GOT3 (cell line): ENCODE measurements at places on chromosomes 2 and 18.

DNA sequence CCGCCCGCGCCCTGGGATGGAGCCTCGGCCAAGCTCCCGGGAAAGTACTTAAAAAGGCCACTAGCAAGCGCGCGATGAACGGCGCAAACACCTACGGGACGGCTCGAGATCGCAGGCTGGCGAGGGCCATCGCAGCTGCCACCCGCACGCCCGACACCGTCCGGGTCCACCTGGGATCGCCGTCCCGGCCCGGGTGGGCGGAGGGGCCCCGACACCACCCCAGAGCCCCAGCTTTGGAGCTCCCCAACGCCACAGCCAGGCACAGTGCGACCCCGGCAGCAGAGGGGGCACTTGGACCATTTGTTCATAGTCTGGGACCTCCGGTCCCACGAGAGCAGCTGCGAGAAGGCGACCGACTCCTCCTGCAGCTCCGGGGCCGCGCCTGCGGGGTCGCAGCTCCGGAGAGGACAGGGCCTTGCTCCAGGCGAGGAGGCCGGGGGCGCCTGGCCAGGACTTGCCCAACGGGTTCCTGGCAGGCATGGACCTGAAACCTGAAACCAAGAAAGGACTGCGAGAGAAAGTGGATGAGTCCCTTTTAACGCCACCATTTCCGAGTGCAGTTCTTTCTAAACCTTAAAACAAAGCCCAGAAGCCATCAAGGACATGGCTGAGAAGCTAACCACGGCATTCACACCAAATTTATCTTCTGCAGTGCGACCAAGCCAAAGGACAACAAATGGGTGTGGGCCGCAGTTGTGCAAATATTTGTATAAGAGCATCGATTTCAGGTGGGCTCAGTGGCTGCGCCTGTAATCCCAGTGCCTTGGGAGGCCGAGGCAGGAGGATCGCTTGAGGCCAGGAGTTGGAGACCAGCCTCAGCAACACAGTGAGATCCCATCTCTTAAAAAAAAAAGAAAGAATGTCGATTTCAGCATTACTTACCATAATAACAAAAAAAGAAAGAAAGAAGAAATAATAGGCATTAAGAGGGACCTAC is 54.0 kb upstream of the IMP4 start:
- no peak for DNase-seq

- DNase-seq, result no peak
Observed at GRCh38 chr2:20313659-20314058, 37.0 kb downstream of the PUM2 start.

GRCh38 chr2:191321861-191322662 is 76.9 kb downstream of the MYO1B start:
- no peak for DNase-seq

- no peak for DNase-seq
Observed at GRCh38 chr2:83993873-83994632, 465.0 kb downstream of the SUCLG1 start.

DNA sequence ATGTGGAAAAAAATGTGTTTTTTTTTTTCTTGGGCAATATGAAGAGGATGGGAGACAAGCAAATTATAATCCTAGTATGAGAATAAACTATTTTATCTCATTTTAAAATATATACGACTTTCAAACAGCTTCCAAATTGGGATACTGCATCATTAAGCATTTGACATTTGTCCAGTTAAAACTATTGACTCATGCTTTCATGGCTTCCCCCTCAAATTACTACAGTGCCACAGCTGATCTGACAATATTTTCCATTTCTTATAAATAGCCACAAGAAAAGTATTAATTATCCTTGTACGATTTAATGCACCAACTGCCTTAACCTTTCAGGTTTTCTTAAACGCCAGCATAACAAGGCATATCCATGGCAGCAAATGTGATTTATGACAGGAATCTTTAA is 1134.8 kb upstream of the ZEB2 start:
- DNase-seq, result no peak

GRCh38 chr2:15856318-15856717 is 84.0 kb upstream of the MYCN start:
- no peak for DNase-seq

DNA sequence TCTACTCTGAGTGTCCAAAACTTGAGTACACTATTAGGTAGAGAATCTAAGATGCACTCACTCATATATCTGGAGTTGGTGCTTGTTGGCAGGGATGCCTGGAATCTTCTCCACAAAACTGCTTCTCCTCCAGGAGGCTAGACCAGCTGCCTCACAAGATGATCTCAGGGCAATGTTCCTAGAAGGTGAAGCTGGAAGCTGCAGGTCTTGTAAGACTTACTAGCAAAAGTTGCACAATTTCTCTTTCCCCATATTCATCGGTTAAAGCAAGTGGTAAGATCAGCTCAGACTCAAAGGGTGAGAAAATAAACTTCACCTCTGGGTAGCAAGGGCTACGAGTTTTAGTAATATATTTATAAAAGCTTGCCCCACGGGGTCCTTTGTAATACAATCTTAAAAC is 454.4 kb upstream of the ACVR2A start:
- DNase-seq, result no peak
